ENCODE measurements at places on chromosomes 6 and 20. TPM values are rescaled to one million over a fixed set of nuclear protein-coding genes. Genes with fewer than 3 reads are reported as not detected.
A peak's percentile ranks its signal among the peaks of the same experiment; 100 is the strongest.

GRCh38 chr6:141677598-141678211 lies 455.0 kb upstream of the GJE1 start:
- DNase-seq = no peak

DNA sequence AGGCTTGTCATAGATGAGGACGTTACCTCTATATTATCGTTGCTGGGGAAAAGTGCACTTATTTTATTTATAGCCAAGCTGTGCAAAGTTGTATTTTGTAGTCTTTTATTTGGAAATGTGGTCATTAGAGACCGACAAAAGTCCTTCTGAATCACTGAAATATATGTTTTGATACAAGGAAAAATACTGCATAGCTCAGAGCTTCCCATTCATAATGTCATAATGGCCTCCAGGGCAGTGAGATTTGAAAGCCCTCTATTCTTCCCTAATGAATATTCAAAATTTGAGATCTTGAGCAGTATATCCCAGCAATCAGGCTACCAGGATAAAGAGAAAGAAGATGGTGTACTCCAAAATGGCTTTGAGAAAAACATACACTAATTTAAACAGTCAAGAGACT lies 64.6 kb downstream of the CAP2 start:
- DNase-seq = no peak

GRCh38 chr6:119112812-119113530 lies 34.5 kb upstream of the FAM184A start:
- no peak for DNase-seq

HTR1E gene
- total RNA-seq = not detected

DNA sequence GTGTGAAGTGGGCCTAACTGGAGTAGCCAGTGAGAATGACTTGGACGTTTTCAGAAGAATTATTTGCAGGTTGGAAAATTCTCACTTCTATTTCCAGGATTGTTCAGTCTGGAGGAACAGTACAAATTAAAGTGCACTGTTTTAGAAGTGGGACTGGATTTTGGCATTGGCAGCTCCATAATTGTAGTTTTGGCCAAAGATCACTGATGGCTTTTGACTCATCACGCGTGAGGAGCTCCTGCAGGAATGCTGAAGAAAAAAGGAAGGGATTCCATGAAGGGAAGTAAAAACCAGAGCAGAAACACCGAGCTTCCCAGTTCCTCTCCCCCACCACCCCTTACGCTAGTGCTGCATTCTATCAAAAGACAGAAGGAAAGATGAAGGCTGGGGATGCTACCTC lies 103.5 kb downstream of the JARID2 start:
- DNase-seq = no peak

DNA sequence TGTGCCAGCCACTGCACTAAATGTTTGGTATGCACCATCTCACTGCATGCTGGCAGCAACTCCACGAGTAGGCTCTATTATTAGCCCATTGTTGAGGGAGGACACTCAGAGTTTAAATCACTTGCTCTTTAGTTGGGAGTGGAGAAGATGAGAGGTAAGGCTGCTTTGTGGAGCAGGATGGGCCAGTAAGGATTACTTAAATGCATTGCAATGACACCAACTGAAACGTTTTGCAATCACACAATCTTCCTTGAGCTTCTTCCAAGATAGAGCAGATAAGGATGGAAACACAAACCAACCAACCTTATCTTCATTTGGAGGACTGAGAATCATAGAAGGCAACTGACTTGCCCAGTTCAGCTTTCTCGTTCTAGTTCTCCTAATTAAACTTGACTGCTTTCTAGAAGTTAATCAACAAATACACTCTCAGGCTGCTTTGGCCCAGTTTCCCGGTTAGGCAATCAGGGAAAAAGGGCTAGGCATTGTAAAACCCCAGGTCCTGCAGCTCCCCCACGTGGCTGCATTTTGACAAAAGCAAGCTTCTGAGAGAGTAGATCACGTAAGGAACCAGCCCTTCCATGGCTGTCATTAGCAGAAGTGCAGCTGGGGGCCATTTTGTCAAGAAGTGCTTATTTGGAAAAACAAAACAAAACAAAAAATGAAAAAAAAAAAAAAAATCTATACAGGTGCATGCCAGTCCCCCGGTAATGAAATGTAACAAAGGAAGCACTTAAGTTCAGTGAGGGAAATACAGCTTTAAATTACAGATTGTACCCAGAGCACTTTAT lies 130.6 kb downstream of the BCAS1 start:
- peak; percentile 97 for DNase-seq

DNA sequence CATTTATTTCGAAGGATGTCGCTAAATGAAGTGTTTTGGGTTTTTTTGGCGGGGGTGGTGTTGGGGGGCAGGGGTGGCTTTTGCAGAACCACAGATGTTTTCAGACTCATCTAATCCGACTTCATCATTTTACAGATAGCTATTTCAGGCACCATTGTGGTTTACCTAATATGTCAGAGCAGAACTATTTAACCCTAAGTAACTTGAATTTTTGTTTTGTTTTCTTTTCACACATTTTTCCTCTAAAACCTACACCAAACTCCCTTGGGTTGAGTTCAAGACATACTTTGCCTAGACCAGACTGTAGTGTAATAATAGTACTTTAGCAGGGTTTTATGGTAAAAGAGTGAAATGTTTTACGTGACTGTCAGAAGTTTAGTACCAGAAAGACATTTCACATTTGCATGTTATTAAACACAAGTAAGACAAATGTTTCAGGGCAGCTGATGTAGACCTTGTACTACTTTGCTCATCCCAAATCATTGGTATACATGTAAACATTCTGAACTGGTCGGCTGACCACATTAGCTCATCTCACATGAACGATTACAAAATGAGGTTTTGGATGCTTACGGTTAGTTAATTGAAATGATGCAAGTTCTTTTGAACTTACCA lies 37.7 kb downstream of the MAP3K4 start:
- no peak for DNase-seq

DNA sequence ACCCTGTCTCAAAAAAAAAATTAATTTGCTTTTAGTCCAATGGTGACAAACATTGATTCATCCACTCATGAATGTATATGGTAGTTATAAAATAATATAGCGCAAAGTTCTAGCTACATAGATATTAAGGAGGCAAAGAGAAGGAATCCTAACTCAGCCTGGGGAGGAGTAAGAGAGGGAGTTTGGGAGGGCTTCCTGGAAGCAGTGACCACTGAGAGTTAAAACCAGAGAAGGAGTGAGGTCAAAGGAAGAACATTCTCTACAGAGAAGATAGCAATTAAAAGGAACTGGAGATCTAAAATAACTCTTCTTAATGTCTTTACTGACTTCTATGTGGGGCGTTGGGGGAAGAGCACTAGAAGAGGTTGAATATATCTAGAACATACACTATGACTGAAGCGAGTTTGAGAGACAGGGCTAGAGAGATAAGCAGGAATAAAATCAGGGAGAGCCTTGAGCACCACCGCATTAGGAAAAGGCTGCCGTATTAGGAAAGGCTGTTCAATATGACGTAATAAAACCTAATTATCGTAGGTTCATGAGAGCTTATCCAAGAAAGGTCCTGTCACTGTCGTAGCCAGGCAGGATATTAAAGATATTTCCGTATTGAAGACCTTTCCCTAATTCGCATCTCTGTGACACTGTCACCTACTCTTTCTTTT lies 81.8 kb upstream of the CNKSR3 start:
- DNase-seq = no peak

ZC2HC1B gene
- not detected for total RNA-seq

RBBP8NL gene
- total RNA-seq = 3.7 TPM

GRCh38 chr20:14375416-14375985 lies 38.1 kb upstream of the FLRT3 start:
- no peak for DNase-seq
